Thoracic aorta (tissue), 2 donors: ENCODE measurements at places on chromosomes 3 and 15. TPM values are rescaled to one million over a fixed set of nuclear protein-coding genes. Genes with fewer than 3 reads are reported as not detected.

THRB gene
- 65.6 TPM for total RNA-seq

SOX2 gene
- not detected for total RNA-seq

SLC24A5 gene
- total RNA-seq = not detected

ITIH3 gene
- 2.6 TPM for total RNA-seq

KCNMB3 gene
- total RNA-seq = 7.7 TPM

GRCh38 chr3:7709376-7710082 lies 792.1 kb upstream of the LMCD1 start:
- no peak for DNase-seq

DNA sequence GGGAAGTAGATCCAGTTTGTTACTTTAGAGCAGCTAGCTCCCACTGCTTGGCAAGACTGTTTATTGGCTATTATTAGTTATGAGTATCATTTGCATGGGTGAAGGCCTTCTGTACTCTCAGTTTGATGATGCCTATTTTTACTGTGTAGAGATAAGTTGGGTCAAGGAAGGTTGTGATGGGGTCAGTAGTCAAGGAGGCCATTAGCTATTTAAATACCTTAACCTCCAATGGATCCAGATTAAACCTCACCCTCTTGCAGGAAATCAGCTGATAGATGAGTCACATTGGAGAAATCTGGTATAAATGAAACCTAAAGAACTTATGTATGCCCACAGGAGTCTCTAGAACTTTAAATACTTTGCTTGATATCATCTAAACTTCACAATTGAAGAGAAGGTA lies 45.0 kb downstream of the THBS1 start:
- no peak for DNase-seq

- no peak for DNase-seq
These were observed 8.6 kb downstream of the NTRK3 start for GRCh38 chr15:88247914-88248313.

GRCh38 chr3:72444656-72445223 lies 403.5 kb downstream of the SHQ1 start:
- DNase-seq = no peak

GRCh38 chr3:44555723-44556122 lies 730 bp downstream of the ZKSCAN7 start:
- DNase-seq = no peak

- DNase-seq = no peak
These were observed 33.3 kb upstream of the FLNB start for GRCh38 chr3:57974796-57975388.

DNA sequence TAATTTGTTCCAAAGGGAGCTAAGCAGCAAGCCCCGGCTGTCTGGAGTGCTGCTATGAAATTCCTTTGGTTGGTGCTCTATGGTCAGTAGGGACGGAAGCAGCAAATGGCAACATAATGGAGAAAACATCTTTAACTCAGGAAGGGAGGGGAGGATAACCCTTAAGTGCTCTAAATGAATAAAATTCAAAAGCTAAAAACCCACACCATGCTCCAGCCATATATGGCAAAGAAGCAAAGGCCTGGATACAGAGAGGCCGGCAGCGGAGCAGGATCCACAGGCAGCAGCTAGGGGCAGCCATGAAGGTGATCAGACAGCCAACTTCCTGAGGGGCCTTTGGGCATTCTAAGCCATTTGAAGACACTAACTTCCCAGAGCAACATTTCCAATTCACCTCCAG lies 38.9 kb downstream of the IL17RD start:
- DNase-seq = no peak

- no peak for DNase-seq
These were observed 126.1 kb downstream of the CHST2 start for GRCh38 chr3:143245692-143246091.

DNA sequence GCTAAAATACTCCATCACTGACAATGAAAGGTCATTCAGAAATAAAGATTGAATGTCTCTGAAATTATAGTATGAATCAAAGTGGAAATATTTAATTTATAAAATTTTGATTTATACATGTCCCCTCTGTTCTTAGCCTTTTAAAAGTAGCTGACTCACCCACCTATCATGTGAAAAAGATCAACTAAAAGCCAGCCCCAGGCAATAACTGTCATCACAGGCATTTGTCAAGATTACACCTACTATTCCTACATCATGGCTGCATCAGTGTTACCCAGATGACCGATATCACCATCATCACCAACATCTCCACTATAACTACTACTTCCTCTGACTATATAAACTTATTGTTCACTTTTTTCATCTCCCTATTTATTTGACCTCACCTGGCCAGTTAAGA lies 14.3 kb upstream of the PIK3R4 start:
- no peak for DNase-seq

DNA sequence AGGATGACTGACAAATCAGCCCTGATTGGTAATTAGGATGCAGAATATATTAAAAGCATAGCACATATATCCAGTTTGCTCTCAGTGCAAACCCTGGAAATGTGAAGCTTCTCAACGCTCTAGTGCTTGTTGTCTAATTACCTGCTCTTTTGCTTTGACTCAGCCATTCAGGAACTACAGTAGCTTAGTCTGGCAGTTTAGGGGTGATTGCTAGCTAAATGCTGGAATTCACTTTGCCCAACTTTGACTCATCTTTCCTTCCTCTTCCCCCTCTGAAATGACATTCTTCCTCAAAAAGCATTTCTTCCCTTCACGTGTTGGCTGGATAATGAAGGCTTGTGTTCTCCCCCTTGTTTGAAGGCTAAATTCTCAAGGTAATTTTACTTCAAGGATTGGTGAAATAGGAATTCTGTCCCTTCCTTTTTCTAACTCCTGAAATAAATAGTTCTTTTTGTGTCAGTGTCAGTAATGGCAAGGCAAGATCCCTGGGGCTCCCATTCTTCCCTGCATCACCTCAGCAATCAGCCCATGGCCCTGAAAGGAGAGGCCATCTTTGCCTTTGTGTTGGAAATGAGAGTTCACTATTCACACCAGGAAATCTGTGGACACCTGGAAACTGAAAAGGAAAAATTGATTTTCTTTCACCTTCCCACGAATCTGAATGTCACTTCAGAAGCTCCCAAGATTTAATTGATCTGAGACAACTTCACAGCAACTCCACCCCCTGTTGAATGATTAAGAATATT lies 103.6 kb downstream of the ECT2 start:
- no peak for DNase-seq
